ENCODE measurements at places on chromosomes 7 and 10.

GRCh38 chr7:143258831-143259230 is 4.4 kb upstream of the GSTK1 start:
- no peaks in the 10 kb centered on the region for H3K27me3 ChIP-seq
- H3K27ac ChIP-seq: peak overlapping the region; percentile 94
- peaks cover 64% of the 10 kb centered on the region for H3K4me1 ChIP-seq

- H3K4me3 ChIP-seq: no peak overlapping the region
- DNase-seq: no peak
- peaks cover 56% of the 10 kb centered on the region for H3K27me3 ChIP-seq
- peaks cover 14% of the 10 kb centered on the region for H3K4me1 ChIP-seq
- no peak overlapping the region for H3K27ac ChIP-seq
These were observed 68.9 kb upstream of the LEP start for GRCh38 chr7:128172151-128172550.

GRCh38 chr7:33276325-33276724 is 147.0 kb downstream of the BBS9 start:
- no peak for DNase-seq
- H3K4me1 ChIP-seq: no peaks in the 10 kb centered on the region
- H3K27ac ChIP-seq: no peak overlapping the region
- no peak overlapping the region for H3K4me3 ChIP-seq

DNA sequence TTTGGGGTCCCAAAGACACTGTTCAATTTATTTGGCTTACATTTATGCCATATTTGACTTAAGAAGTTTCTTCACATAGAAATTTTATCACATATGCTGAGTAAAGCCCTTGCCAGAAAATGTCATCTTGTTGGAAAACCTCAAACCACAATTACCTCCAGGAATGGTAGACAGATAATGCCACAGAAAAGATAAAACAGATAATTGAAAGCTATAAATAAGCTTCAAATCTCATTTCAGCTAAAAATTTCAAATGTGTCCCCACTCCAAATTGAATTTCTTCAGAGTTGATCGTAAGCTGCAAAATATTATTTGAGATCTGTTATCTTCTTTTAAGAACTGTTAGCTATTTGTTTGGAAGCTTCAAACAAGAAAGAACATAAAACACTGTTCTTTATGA is 176.4 kb upstream of the PTN start:
- no peak for DNase-seq
- no peak overlapping the region for H3K4me3 ChIP-seq
- no peaks in the 10 kb centered on the region for H3K27me3 ChIP-seq

DNA sequence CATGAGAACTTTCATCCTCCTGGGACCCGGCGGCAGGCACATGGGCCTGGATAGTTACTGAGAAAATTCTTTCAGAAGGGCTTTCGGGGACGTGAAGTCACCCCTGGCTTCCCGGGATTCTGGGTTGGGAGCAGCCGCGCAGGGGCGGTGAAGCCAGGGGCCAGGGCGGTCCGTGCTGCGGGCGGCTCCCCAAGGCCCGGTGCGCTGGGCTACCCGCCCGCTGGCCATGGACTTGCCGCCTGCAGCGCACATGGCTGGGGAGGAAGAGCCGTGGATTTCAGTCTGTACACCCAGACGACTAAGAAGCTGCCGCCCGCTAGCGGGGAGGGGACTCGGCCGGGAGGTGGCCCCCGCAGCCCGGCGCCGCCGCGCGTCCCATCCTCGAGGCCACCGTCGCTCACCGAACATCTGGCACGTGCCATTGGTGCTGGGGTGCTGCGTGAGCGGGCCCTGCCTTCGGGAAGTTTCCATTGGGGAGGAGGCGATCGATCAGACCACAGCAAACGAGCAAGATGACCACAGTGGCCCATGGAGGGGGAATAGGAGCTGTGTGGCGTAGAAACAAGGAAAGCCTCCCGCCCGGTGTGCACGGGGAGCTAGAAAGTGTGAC is 64.5 kb downstream of the TMEM209 start:
- no peaks in the 10 kb centered on the region for H3K27me3 ChIP-seq
- H3K4me3 ChIP-seq: no peak overlapping the region
- peaks cover 24% of the 10 kb centered on the region for H3K36me3 ChIP-seq
- DNase-seq: no peak
- no peak overlapping the region for H3K27ac ChIP-seq

Measured in activated CD8-positive, alpha-beta memory T cell treated with anti-CD3 and anti-CD28 coated beads, Interleukin-2, amount 10 ng/mL, durations not matched to agents 7 days and 5 days (primary cell).